ENCODE measurements at places on chromosomes 2 and 18.

- DNase-seq = no peak
Measured at GRCh38 chr2:202009019-202009481, 24.6 kb upstream of the FZD7 start.

- no peak for DNase-seq
Measured at GRCh38 chr2:240997141-240997855, 1.1 kb upstream of the SNED1 start.

GRCh38 chr2:218079943-218080913 lies 11.2 kb downstream of the RUFY4 start:
- DNase-seq = no peak

DNA sequence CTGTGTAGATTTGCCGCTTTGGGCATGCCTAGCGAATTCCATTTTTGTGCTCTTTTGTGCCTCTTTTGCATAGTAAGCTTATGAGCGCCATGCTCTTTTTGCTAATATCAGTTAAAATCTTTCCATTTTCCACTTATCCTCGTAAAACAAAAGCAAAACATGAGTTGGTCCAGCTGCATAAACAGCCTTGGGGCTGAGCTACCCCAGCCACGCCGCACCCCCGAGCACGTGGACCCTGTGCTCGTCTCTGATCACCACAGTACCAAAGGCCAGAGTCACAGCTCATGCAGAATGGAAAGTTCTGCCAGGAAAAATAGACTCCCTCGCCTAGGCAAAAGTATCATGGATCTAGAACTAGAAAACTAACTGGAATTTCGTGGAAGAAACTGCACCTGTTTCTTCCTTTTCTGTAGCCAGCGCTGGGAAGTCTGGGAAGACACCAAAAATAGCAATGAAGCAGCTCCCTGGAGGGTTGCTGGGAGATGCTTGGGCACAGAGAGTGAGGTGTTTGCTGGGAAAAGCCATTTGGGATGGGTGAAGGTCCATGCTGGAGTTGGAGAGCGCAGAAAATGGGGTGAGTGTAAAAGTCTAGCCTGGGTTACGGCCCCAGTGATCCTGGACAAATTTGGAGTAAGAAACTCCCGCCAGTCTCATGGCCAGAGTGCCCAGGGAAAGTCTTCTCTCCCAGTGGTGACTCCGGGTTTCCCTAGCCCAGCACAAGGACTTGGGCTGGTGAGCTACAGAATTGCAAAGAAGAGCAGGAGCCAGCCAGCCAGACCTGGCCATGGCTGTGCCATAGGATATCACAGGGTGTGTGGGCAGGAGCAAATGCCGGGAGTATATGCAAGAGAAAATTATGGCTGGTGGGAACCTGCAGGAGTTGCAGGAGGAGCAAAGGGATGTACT lies 218.4 kb downstream of the GBX2 start:
- DNase-seq = no peak

DNA sequence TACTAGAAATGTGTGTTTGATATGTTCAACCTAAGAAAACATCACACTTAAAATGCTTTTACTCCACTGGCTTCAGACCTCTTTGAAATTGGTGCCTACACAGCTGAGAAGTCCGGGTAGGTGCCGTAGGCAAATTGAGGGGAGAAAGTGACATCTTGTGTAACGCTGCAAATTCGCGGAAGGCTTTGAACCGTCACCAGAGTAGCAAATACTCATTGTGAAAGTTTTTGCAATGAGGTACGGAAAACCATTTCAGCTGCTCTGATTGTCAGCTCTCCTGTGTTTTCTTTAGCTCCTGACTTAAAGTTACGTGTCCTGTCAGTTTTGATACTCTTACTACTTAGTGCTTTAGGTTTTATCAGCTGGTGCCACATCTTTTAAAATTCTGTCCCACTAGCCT lies 224.5 kb downstream of the FAM210A start:
- no peak for DNase-seq

DNA sequence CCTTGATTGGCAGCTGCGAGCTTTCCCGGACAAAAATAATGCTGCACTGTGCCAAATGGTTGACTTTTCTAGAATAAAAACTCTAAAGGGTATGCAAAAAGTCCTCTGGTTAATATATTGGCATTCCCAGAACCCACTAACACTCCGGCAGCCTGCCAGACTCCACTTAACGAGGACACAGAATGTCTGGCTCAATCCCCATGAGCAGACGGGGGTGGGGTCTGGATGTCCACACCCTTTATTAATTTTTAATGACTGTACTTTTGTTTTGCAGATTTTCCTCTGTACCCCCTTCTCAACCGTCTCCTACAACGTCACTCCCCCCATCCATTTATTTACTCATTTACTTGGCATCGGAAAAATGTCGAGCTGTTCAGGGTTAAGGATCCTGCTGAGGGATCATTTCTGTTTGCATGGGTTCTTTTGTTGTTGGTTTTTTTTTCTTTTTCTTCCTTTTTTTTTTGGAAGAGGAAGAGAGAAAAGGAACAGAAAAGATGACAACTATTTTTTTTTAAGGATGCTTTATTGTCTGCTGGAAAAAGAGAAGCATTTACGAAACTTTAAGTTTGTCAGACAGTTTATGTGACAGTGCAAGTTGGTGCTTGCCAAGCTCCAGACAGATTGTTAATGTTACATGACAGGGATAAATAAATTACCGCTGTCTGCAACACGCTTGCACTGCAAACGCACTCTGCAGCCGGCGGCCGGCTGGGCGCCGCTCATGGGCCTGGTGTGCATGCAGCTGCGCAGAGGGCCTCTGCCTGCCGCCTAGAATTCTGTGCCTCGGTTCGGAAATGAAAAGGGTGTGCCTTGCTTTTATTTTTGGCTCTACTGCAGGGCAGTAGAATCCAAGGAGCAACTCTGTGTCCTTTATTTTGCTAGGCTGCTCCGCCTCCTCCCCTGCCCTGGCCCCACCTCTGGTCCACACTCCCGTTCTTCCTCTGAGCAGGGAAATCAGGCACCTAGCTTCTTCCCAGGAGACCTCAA lies 3.6 kb downstream of the LDLRAD4 start:
- DNase-seq = no peak

DNA sequence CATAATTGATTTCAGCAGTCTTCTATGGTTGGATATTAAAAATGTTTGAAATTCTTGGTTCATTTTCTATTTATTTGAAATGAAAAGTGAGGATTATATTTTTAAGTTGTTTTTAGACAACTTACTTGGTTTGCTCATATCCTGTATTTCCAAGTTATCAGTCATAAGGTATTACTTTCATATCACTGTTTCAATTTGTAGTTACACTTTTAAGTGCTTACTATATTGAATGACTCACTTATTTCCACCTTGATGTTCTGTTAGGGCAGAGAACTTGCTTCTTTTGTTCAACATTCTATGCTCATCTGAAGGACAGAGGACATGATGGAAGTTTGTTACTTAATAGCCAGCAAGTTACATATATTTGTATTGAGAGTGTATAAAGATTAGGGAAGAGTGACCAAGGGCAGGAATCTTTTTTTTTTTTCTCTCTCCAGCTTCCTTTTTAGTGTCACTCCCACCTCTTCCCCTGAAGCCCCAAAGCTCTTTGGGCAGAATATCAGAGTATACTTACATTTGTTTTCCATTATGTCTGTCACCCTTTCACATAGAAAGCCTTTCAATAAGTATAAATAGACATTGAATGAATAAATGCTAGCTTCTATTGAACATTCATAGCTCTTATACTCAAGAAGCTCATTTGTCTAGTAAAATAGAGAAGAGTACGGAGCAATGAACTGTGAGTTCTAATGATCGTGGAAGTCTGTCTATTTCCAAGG lies 28.1 kb downstream of the PIK3C3 start:
- no peak for DNase-seq

- no peak for DNase-seq
Measured at GRCh38 chr2:121429119-121429903, 101.4 kb upstream of the RNU4ATAC start.

GRCh38 chr2:51919395-51919794 lies 887.5 kb upstream of the NRXN1 start:
- no peak for DNase-seq

- DNase-seq = no peak
Measured at GRCh38 chr2:27822049-27822448, 50.5 kb downstream of the MRPL33 start.

DNA sequence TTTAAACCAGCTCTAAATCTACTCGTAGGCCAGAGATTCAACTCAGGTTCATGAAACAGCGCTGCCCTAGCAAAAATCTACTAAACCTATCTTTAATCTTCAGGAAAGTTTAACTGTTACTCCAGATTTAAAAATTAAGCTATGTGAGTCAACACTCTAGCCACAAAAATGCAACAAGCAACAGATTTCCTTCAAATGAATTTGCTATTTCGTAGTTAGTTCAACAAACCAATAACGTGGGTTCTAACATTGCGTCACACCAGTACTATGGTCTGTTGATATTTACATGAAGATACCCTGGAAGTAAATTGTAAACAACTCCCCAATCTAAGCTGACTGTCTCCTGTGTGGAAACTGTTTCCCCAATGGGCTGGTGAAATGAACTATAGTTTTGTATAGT lies 71.2 kb downstream of the FIGN start:
- DNase-seq = no peak

GRCh38 chr18:7566244-7566566 lies 911 bp upstream of the PTPRM start:
- no peak for DNase-seq

- DNase-seq = no peak
Measured at GRCh38 chr2:10216677-10217488, 85.8 kb upstream of the HPCAL1 start.

GRCh38 chr18:3914109-3914508 lies 464.1 kb downstream of the TGIF1 start:
- DNase-seq = no peak

DNA sequence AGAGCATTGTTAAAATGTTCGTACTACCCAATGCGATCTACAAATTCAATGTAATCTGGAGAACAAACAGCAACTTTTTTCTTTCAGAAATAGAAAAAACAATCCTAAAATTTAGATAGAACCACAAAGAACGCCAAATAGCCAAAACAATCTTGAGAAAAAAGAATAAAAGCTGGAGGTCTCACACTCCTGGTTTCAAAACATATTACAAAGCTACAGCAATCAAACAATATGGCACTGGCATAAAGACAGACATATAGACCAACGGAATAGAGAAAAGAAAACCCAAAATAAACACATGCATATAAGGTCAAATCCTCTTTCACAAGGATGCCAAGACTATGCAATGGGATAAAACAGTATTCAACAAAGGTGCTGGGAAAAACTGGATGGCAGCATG lies 74.5 kb downstream of the MAP4K3 start:
- DNase-seq = no peak

DNA sequence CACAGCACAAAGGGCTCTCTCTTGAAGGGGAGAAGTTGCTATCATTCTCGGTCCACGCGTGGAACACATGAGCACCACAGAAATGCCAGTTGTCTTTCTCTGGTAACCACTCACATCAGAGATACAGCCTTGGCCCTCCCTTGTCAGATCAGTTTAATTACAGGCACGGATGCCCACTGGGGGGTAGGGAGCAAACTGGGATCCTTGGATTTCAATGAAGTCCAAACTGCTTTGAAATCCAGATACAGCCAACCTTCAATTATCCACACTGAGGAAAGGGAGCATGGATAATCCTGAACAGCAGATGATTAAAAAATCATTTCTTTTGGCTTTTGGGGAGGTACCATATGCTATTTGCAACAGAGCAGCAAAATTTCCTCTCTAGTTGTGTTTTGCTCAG lies 63.7 kb upstream of the DAPL1 start:
- no peak for DNase-seq

- DNase-seq = no peak
Measured at GRCh38 chr2:236849508-236849907, 236.2 kb upstream of the COPS8 start.

- no peak for DNase-seq
Measured at GRCh38 chr18:26511339-26512071, 36.8 kb downstream of the KCTD1 start.

GRCh38 chr2:171923206-171923605 lies 945 bp downstream of the HAT1 start:
- peak; percentile 66 for DNase-seq

- no peak for DNase-seq
Measured at GRCh38 chr18:12318857-12319256, 10.8 kb downstream of the TUBB6 start.

DNA sequence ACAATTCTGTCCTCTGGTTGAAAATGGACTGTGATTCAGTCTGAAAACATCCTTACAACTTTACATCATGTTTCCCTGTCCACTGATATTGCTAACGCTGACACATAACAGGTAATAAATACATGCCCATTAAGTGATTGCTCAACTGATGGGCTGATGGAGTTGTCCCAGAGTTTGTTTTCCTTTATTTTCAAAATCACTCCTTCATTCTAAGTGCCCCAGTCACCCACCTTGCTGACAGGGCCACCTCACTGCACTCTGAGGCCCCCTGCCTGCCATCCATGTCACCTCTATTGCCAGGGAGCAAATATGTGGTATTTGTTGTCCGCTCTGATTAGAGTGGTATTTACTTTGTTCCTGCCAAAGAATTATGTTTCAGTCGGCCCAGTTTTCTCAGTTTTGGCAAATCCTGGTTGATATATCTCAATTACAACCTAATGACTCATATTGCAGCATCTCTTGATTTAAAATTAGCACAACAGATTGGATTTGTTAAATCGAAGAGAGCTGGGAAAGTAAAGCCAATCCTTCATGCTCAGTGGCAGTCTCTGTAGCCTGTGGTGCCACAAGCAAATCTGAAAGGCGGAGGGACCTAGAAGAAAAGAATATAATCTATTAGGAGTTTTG lies 105.1 kb downstream of the RDH14 start:
- DNase-seq = no peak

GRCh38 chr2:41409328-41409727 lies 638.5 kb upstream of the PKDCC start:
- DNase-seq = no peak

GRCh38 chr2:226387499-226387942 lies 412.1 kb downstream of the IRS1 start:
- no peak for DNase-seq

GRCh38 chr2:16260041-16260830 lies 319.9 kb downstream of the MYCN start:
- DNase-seq = no peak

DNA sequence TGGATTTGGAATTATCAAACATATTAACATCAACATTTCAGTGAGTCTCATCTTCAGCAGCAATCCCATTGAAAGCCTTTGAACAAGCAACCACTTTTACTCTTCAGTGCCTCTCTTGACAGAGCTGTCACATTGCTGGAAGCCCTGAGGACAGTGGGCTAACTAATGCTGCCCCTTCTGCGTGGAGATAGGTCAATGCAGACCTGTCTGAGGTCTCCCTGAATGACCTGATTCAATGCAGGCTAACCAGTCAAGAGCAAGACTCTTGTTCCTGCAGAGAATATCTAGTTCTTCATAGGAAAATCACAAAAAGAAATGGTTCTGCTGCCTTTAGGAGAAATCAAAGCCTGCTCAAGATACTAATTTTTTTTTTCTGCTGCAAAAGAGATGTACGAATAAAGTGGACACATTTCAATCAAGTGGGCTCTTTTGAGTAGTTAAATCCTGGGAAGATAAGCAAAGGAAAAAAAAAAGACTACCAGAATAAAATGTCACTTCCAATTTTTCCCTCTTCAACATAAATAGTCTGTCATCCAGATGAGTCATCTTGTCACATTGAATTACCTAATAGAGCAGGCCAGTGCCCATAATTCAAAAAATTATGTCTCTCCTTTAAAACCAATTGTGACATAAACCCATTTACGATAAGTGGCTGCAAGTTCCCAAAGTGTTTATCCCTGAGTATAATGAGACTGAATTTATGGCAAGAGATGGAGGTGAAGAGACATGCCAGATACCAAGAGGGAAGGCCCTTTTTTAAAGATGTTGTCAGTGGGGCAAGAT lies 1269.0 kb upstream of the DDX18 start:
- no peak for DNase-seq

GRCh38 chr18:37561986-37562385 lies 3.6 kb downstream of the CELF4 start:
- no peak for DNase-seq
